IPS-NIHi11 (cell line): ENCODE measurements at places on chromosomes 2 and 18.

GRCh38 chr2:5453220-5454050 lies 238.7 kb upstream of the SOX11 start:
- no peak for DNase-seq

DNA sequence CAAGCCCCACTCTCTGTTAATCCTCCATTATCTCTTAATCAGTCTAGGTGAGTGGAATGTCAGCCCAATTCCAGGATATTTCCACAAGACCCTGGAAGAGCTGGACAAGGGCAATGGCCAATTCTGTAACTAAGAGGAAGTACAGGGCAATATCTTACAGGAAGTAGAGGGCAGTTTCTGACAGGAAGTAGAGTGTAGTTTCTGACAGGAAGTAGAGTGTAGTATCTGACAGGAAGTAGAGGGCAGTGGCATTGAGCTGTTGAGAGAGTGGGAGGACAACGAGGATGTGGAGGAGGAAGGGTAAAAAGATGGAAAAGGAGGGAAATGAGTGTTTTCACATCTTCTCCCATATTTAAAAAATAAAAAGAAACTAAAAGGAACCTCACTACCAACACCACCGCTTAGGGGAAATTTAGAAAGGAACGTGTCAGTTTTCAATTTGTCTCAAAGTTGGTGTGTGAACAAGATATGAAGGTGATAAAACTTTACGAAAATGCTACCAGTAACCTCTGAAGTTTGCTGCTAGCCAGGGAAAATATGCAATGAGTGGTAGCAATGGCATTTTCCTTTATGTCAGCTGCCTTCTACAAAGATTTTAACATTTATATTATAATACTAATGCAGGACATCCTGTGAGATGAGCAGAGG lies 430.9 kb upstream of the HNRNPA3 start:
- no peak for DNase-seq

DNA sequence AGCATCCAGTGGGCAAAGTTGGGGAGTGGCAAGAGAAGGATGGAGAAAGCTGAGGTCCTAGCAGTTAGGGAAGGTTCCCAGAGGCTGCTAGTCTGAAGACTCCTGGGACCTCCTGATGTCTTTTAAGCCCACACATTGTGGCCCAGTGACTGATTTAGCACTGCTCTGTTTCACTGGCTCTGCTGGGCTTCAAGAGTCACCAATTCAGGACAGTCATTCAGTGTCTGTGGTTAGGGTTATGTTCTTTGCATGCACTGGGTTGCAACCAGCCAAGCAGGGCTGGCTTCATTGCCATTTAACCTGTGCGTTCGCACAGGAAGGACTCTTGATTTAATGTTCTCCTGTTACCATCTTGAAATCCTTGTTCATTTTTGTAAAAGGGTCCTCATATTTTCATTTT lies 199.2 kb downstream of the ICOS start:
- no peak for DNase-seq

- peak; percentile 68 for DNase-seq
Observed at GRCh38 chr2:75560768-75561565, at the start of gene EVA1A. EVA1A (minus strand) TSS chr2:75560939; CDS start chr2:75518140, 42,799 bp downstream.

GRCh38 chr18:58495207-58495606 lies 133.7 kb downstream of the ALPK2 start:
- DNase-seq: no peak

GRCh38 chr2:8315531-8316165 lies 366.2 kb upstream of the ID2 start:
- peak; percentile 65 for DNase-seq

DNA sequence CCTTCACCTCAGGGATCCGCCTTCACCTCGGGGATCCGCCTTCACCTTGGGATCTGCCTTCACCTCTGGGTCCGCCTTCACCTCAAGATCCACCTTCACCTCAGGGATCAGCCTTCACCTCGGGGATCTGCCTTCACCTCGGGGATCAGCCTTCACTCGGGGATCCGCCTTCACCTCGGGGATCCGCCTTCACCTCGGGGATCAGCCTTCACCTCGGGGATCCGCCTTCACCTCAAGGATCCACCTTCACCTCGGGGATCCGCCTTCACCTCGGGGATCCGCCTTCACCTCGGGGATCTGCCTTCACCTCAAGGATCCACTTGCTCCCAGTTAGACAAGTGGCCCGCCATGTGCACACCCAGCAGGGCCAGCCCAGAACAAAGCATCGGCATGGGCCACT lies 7.3 kb downstream of the KIF1A start:
- no peak for DNase-seq

DNA sequence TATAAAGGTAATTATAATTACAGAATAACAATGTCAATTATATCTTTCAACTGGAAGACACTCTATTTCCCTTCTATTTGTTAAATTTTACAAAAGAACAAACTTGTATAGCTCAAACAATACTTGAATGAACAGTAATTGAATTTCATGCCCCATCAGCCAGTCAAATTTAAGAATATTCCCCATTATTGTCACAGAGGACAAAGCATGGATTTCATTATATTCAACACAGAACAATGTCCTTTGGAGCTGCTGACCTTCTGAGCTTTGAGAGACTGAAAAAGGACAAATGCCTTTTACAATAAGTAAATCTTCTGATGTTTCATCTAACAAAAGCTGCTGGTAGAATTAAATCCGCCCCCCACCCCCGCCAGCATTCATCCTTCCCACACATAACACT lies 187.5 kb upstream of the MC4R start:
- DNase-seq: no peak

GRCh38 chr18:22977847-22978701 lies 44.9 kb downstream of the RBBP8 start:
- DNase-seq: peak; percentile 11

DNA sequence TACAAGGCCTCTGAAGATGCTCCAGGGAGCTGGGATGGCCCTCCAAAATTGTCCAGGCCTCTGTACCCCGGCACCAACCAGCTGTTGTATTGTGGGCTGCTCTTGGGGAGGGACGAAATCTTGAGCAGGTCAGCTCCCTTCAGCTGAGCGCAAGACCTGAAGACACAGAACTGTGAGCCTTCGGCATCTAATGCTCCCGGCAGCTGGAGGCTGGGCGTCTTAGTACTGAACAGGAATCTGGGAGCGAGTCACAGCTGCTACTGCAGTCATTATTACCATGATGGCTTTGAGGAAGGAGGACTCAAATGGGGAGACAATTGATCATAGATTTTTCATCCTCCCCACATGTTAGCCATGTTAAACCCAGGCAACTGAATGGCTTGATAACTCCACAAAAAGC lies 83.0 kb upstream of the LTBP1 start:
- no peak for DNase-seq

GRCh38 chr2:70745276-70745825 lies 22.6 kb downstream of the ADD2 start:
- DNase-seq: no peak

- peak; percentile 50 for DNase-seq
Observed at GRCh38 chr2:48755473-48755872, at the start of gene LHCGR. LHCGR (minus strand) TSS chr2:48755724; CDS start chr2:48755671, 53 bp downstream.

DNA sequence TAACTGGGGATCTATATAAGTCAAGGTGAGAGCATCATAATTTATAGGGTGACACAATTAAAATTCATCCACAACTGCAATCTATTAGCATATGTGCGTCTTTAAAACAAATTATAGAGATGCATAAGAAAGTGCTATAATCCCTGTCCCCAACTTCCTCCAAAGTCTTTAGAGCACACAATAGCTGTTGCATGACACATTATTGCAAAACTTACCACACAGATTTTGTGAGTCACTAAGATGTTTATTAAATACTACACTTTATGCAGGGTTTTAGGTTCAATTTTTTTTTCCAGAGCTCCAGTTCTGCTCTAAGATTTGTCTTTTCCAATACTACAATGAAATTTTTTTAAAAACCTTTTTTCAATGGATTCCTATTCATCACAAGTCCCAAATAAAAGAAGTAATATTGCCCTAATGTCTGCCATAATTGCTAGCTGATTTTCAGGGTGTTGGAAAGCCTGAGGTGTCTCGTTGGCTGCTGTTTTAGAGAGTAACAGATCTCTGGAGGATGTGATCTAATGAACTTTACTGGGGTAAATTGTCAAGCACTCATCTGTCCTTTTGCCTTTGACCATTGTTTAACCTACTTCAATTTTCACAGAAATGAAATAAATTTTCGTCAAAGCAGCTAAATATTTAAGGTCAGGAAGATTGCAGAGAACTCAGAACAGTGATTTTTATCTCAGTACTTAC lies 250.5 kb upstream of the NETO1 start:
- no peak for DNase-seq

GRCh38 chr2:240343548-240343947 lies 91.9 kb upstream of the GPC1 start:
- no peak for DNase-seq

DNA sequence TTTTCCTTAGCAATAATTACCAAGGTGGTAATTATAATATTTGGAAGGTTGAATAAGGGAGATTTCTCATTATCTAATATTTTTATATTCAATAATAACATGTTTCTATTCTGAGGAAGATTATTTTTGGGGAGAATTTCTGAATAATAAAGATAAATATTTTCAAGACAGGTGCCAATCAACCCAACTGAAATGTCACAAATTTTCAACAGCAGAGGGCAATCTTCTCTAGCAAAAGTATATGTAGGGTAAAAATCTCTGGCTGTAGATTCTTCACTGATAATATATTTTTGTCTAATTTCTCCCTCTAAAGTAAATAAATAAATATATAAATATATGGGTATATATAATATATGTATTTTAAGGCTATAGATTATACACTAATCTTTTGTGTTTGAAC lies 1187.2 kb upstream of the CRIM1 start:
- no peak for DNase-seq

DNA sequence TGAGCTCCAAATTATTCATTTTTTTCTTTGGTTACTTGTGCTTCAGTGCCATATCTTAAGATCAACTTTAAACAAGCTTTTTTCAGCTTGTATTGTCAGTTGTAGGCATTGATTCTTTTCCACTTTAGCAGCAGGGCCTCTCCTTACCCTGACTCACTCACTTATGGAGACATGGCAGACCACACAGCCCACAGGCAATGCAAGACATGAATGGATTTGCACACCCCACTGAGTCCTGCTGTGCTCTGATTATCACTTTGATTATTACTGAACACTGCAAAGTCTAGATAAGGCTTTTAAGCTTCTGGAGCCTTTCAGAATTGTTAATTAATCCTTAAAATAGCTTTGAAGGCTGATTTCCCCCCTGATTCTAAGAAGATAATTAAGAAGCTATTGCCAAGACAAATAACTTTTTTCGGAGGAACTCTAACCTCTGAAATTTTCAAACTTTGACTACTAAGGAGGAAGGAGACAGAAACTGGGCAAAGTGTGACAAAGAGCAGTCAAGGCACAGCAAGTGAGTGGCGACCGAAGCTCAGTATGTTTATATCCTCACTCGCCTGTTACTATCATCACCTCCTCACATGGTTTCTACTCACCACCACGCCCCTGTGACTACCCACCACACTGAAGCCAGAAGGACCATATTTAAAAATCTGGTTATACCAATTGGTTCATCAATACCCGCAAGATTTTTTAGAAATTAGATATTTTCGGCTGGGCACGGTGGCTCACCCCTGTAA lies 43.3 kb downstream of the CACNB4 start:
- DNase-seq: no peak

DNA sequence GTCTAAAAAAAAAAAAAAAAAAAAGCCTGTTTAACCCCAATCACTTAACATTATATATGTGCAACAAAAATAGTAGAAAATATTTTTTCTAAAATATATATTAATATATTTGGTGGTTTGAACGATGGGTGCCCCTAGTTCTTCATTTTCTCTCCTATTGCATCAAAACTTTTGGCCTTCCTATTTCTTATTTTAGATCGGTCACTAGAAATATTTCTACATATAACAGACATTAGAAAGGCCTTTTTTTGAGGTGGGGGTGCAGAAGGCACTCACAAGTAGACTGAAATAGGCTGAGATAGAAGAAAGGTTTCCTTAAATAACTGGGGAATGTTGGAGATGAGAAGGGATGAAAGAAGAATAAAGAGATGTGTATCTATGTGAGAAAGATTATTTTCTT lies 49.3 kb upstream of the AP1S3 start:
- no peak for DNase-seq

DNA sequence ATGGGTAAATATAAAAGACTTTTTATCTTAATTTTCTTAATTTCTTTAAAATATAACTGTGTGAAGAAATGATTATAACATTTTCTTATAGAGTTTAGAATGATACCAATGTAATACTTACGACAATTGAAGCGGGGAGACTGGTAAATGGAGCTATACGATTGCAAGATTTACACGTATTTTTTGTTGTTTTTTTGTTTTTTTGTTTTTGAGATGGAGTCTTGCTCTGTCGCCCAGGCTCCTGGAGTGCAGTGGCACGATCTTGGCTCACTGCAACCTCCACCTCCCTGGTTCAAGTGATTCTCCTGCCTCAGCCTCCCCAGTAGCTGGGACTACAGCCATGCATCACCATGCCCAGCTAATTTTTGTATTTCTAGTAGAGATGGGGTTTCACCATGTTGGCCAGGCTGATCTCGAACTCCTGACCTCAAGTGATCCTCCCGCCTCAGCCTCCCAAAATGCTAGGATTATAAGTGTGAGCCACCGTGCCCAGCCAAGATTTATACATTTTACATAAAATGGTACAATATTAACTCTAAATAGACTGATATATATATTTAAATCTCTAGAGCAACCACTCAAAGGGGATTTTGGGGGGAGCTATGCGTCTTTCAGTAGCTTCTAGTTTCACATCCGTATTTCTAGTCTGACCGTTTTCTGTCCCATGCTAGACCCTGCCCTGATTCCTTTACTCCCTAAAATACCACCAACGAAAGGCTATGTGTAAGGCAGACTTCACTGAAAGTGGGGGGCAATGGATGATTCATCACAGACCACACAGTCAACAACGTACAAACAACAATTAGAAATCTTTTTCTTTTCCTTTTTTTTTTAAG lies 28.2 kb upstream of the ATG16L1 start:
- DNase-seq: no peak
